ENCODE measurements at places on chromosomes 5 and 9. TPM values are rescaled to one million over a fixed set of nuclear protein-coding genes. Genes with fewer than 3 reads are reported as not detected.

The SLCO4C1 gene
- 0.28 TPM for total RNA-seq

DNA sequence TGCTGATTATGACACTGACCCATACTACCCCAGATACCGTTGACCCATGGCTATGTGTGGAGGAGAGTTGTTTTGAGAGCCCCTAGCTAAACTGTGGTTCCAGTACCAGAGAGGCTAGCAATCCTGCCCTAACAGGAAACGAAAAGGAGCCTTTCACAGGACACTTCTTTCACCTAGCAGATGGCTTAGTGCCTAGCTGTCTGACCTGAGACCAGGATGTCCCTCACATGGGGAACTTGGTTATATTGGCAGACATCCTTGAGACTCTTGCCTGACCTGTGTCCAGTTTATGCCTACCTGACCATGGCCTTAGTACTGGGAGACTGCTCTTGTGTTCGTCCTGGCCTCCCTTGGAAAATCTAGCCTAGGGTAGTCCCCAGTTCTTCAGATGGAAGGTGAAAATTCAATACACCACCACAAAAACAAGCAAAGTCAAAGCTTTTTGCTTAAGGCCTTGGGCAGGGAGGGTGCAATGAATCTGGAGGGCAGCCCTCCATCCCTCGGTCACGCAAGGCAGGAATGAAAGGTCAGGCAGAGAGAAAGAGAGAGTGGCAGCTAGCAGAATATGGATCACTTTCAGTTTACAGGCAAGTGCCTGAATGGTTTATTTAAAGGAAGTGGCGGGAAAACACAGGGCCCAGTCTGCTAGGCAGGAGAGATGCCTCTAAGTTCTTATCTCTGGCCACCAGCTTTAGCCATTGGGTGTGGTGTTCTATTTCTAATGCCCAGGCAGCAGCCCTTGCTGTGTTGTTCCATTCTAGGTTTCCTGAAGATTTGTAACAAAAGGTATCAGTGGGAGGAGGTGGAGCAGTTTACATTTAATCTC lies 16.4 kb upstream of the ZNF474 start:
- DNase-seq = no peak

The PRRX2 gene
- 0.49 TPM for total RNA-seq

The CCDC192 gene
- not detected for total RNA-seq

The PCDHGA3 gene
- not detected for total RNA-seq

Data from activated CD4-positive, alpha-beta T cell treated with anti-CD3 and anti-CD28 coated beads for 36 hours (primary cell).